Natural killer cell (primary cell): ENCODE measurements at places on chromosomes 2 and 18. TPM values are rescaled to one million over a fixed set of nuclear protein-coding genes. Genes with fewer than 3 reads are reported as not detected.

Gene NAT8
- total RNA-seq, result not detected

- H3K36me3 ChIP-seq, result no peaks in the 10 kb centered on the region
- no peak overlapping the region for H3K4me3 ChIP-seq
- H3K27ac ChIP-seq, result no peak overlapping the region
- no peaks in the 10 kb centered on the region for H3K4me1 ChIP-seq
- no peak for DNase-seq
Measured at GRCh38 chr2:233643128-233643527, 6.9 kb downstream of the UGT1A10 start.

- no peak overlapping the region for H3K4me3 ChIP-seq
- H3K36me3 ChIP-seq, result no peaks in the 10 kb centered on the region
- H3K27ac ChIP-seq, result no peak overlapping the region
- no peaks in the 10 kb centered on the region for H3K27me3 ChIP-seq
- DNase-seq, result no peak
Measured at GRCh38 chr2:11955314-11955713, 208.9 kb downstream of the LPIN1 start.

GRCh38 chr2:135885709-135886108 is 9.5 kb upstream of the MCM6 start:
- no peak for DNase-seq
- peaks cover 2% of the 10 kb centered on the region for H3K27me3 ChIP-seq
- no peak overlapping the region for H3K4me3 ChIP-seq
- H3K27ac ChIP-seq, result no peak overlapping the region

Gene TTC32
- 45.3 TPM for total RNA-seq

- H3K4me3 ChIP-seq, result no peak overlapping the region
- DNase-seq, result no peak
- H3K4me1 ChIP-seq, result peaks cover 32% of the 10 kb centered on the region
- H3K36me3 ChIP-seq, result no peaks in the 10 kb centered on the region
- H3K27ac ChIP-seq, result no peak overlapping the region
Measured at GRCh38 chr2:15938803-15939555, 1.4 kb upstream of the MYCN start.

DNA sequence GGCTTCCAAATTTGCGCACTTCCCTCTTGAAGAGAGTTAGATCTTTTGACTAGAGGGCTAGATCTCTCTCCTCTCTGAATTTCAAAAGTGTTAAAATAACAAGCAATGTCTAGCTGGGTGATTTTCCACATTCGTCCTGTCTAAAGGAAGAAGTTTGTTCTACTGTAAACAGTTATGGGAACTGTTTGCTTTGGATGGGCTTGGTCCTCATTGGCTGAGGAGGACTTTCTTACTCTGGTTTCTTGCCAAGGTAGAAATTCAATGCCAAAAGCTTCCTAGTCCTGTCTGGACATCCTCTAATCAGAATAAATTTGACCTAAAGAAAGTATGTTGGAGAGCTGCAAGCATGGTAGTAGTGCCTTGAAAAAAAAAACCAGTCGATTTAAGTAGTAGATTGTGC is 47.4 kb upstream of the RAPH1 start:
- no peak overlapping the region for H3K27ac ChIP-seq
- no peaks in the 10 kb centered on the region for H3K27me3 ChIP-seq
- DNase-seq, result no peak
- no peaks in the 10 kb centered on the region for H3K36me3 ChIP-seq
- H3K4me3 ChIP-seq, result no peak overlapping the region
- H3K4me1 ChIP-seq, result peaks cover 3% of the 10 kb centered on the region

DNA sequence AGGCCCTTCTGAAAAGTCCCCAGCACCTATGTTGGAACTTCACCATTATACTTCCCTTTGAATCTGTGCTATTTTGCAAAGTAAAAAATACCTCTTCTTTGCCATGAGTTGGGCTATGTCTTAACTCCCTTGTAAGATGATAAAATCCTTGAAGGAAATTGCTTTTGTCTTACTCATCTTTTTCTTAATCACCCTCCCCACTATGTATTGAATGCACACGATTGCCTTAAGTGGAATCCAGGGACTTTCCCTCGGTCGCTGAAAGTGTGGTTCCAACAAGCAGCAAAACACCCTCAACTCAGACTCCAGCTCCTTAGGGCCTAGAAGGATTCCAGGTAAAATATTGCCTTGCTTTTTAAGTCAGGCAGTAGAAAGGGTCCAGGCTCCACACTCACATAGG is 173.2 kb upstream of the ARL4C start:
- H3K36me3 ChIP-seq, result no peaks in the 10 kb centered on the region
- no peaks in the 10 kb centered on the region for H3K4me1 ChIP-seq
- no peak for DNase-seq
- no peak overlapping the region for H3K4me3 ChIP-seq
- H3K27me3 ChIP-seq, result no peaks in the 10 kb centered on the region
